ENCODE measurements at places on chromosomes 5 and 9.

GRCh38 chr9:114153761-114154599 is 1.4 kb upstream of the COL27A1 start:
- DNase-seq = peak; percentile 93

GRCh38 chr5:56986626-56986947 is 34.7 kb upstream of the MIER3 start:
- no peak for DNase-seq

- no peak for DNase-seq
Measured at GRCh38 chr5:132210944-132211343, 16.7 kb downstream of the P4HA2 start.

- no peak for DNase-seq
Measured at GRCh38 chr5:171157276-171157675, 151.8 kb upstream of the TLX3 start.

- peak; percentile 1 for DNase-seq
Measured at GRCh38 chr5:108212775-108213346, 169.0 kb downstream of the FBXL17 start.

GRCh38 chr9:80233906-80234305 is 662.1 kb downstream of the TLE4 start:
- no peak for DNase-seq

- no peak for DNase-seq
Measured at GRCh38 chr9:109418827-109419226, 79.3 kb downstream of the PTPN3 start.

DNA sequence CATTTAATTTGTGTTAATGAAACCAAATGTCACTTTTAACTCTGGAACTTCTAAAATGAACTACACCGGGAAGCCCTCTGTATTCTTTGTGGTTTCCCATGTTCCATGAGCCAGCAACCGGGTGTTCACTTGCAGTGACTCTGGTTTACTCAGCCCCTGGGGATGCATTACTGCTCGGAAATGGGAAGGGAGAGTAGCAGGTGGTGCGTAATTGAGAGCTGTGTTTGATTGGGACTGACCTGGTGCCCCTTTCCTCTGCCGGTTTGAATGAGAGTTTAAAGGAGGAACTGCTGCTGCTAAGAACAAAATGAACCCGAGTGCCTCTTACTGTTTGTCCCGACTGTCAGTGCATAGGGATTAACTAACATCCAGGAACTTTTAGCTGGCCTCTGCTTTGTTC is 100.1 kb upstream of the DHFR start:
- DNase-seq = no peak
